Fibroblast of skin of left quadriceps (primary cell): ENCODE measurements at places on chromosomes 13 and 19.
A peak's percentile ranks its signal among the peaks of the same experiment; 100 is the strongest.

DNA sequence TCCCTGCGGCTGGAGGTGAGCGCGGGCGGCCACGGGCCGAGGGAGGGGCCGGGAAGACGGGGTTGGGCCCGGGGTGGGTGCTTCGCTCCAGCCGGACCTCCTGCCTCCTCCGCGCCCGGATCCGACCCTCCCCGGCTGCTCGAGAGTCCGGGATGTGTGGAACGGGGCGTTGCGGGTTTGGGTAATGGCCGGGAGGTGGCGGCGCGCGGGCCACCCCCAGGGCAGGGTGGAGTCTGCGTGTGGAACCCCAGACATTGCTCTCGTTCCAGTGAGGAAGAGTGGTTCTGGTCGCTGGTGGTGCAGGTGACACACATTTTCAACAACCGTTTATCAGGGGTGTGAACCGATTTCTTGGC, 38.8 kb downstream of the ARHGEF7 start:
- no peak for DNase-seq

DNA sequence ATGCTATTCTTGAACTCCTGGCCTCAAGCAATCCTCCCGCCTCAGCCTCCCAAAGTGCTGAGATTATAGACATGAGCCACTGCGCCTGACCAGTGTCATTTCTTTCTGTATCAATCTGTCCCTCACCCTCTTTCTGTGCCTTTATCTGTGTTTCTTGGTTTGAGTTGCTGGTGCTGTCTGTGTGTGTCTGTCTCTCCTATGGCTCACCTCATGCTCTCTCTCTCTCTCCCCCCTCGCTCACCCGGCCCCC, 9.9 kb downstream of the IRF2BP1 start:
- no peak for DNase-seq

GRCh38 chr19:58395979-58396627, 647 bp downstream of the RNF225 start:
- no peak for DNase-seq

DNA sequence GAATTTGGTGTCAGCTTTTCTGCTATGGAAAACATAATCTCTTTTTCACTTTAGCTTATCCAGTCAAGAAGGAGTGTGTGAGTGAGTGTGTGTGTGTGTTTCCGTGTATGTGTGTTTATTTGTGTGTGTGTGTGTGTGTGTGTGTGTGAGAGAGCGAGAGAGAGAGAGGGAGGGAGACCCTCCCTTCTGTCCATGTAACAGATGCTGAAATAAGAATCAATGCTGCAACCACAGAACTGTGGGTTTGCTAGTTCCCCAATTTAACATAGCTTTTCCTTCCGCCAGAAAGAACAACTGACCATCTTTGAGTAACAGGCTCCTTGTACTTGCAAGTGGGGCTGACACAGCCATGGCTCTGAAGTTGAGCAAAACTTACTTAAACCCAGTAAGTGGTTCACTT, 5.2 kb downstream of the LCP1 start:
- DNase-seq: no peak

DNA sequence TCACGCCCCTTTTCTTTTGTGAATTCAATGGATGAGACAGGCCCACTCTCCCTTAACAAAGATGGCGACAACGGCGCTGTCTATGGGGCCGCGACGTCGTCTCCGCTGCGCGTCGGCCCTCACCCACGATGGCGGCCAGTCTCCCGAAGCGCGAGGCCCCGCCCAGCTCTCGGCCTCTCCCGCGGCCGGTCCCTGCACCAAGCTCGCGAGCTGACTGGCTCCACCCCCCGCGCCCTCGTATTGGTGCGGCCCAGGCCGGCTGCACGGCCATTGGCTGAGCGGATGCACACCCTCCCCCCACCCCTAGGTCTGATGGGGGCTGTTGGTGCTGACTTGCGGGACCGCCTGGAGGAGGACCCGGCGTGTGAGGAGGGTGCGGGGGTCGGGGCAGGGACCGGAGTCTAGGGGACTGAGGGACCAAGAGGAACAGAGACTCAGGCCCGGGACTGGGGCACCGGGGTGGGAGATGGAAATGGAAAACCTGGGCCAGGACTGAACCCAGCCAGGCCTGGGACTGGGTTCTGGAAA, 4.8 kb downstream of the SPHK2 start:
- peak; percentile 95 for DNase-seq
